Hepatocyte (in vitro differentiated cells): ENCODE measurements at places on chromosomes 13 and 19.

- DNase-seq = no peak
Measured at GRCh38 chr13:113140677-113141600, 17.5 kb upstream of the PROZ start.

DNA sequence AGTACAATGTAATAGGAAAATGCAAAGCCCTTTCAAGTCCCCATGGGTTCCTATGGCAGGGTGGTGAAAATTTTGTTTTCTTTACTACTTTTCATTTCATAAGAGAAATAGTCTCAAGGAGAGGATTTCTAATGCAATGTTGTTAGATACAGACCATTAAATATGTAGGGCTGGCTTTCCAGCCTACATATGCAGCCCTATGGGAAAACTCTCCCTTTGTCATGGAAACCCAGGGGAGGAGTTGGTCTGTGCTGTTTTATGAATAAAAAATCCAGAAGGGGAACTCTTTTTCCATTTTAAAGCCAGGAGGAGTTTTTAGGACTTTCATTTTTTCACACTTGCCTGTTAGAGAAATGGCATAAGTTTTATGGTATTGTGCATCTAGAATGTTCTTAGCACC is 119.6 kb downstream of the DCT start:
- no peak for DNase-seq

DNA sequence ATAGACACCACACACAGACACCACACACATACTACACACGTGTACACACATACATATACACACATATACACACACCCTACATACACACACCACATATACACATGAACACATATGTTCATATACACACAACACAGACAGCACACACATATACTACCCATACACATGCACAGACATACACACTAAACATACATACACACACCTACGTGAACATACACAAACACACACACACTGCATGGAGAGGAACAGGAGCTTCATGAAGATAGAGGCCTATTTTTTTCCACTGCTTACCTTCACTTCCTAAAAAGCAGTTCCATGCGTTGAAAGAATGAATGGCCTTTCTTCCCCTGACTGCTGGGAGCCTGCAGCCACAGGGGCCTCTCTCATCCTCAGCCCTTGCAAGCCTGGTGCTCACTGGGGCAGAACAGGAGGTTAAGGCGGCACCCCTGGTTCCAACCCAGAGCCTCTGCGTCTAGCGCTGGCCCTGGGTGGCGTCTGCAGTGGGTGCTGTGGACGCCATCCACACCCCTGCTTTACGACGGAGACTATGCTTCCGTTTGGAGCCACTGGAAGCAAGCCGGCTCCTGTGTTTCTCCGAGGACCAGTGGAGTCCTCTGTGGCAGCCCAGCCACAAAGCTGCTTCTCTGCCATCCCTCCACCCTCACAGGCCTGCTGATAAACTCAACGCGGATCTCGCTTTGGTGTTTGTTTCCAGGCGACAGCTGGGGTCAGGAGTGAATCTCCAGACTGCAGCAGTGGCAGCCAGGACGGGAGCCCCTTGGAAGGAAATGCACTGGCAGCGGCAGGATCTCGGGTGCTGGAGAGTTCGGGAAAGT is 1.9 kb upstream of the RASA3 start:
- no peak for DNase-seq

GRCh38 chr19:4575267-4576015 is 16.0 kb upstream of the SEMA6B start:
- DNase-seq = peak; percentile 84

DNA sequence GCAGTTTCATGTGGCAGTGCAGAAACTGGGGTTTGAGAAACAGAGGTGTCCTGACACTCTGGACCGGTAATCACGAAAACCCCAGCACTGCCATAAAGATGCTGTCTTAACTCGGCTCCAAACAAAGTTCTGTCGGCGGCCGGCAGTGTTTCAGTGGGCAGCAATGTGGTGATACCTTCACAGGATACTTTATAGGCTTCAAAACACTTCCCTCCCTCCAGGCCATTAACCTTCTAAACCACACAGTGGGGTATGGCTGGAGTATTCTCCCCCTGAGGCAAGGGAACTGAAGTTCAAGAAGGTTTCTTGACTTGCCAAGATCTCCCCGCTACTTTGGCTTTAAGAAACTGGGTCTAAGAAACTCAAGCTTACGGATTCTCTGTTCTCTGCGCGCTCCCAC is 1.1 kb downstream of the RUBCNL start:
- DNase-seq = no peak

- no peak for DNase-seq
Measured at GRCh38 chr13:67662997-67663396, 432.9 kb upstream of the PCDH9 start.

- no peak for DNase-seq
Measured at GRCh38 chr19:966485-967088, 17.6 kb upstream of the WDR18 start.

- no peak for DNase-seq
Measured at GRCh38 chr19:28349604-28350003, 863.3 kb downstream of the UQCRFS1 start.

DNA sequence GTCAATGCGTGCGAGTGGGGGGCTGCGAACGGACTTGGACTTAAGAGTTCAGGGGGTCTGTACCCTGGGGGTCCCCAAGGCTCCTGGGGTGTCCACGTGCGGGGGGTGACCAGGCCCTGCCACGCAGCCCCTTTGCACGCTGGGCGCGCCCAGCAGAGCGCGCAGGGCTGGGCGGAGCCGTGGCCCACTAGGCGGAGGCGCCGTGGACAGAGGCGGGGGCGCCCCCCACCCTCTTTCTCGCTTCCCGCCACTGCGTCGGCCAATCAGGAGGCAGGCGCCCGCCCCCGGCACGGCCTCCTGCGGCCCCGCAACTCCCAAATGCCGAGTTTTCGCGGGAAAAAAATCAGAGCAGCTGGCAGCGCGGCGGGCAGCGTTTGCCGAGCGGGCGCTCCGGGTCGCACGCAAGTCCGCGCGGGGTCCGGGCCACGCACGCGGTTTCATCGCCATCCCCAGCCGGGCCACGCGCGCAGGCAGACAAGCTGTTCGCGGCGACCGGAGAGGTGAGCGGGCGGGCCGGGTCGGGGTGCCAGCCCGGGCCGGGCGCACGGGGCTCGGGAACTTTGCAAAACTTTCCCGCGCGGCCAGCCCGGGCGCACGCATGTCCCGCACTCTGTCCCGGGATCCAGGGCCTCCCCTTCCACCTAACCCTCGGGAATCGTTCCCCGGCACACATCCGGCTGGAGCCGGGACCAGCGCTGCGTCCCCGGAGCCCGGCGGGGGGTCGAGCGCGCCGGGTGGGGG is at the start of gene UHRF1:
Gene UHRF1, plus strand, starts transcription at position 346 of the 741 bp plus-strand sequence. CDS start 1,385 bp downstream, outside the sequence.
- peak; percentile 46 for DNase-seq

DNA sequence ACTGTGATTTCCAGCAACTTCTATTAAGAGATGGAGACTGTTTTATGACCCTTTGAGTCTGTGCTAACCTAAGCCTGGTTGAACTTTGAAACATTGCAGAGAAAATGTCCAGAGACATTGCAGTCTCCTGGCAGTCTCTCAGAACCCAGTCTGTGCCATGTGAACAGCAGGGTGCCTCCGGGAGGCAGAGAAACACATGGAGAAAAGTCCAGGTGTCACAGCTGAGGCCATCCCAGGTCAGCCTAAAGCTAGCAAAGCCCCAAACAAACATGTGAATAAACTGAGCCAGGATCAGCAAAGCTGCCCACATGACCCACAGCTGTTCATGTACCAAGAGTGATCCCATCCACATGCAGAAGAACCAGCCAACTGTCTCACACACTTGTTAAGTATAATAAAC is 7.8 kb downstream of the CYP4F11 start:
- no peak for DNase-seq

GRCh38 chr13:28582225-28582891 is 76.6 kb upstream of the POMP start:
- no peak for DNase-seq

GRCh38 chr13:28537171-28537570 is 42.2 kb upstream of the FLT1 start:
- no peak for DNase-seq

GRCh38 chr19:944171-944567 is 18.3 kb downstream of the ARID3A start:
- peak; percentile 85 for DNase-seq

DNA sequence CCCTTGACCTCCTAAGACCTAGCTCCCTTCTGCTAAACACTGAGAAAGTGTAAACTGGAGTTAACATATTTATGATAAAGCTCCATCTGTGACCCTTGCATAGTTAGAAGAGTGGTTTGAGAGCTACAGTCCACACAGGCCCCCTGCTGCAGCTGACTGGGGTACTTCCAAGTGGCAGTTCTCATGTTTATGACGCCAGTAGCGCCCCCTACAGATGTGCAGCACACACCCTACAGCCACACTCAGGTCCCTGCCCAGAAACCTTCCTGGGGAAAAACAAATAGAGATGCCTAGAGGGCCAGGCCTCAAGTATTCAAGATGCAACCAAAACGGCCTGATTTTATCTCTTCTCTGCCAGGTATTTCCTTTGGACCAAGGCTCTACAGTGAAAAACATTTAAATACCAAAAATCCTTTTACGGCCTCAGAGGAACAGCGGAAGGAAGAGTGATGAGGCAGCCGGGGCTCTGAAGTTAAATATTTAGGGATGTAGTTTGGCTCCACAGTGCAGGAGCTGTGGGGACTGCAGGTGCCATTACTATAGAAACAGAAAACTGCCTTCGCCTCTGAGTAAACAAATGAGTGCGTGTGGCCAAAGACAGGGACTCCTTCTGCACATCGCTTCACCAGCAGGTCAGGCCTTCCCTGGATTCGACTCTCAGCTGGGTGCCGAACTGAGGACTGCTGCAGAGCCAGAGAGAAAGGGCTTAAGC is 553.1 kb downstream of the EFNB2 start:
- DNase-seq = no peak

DNA sequence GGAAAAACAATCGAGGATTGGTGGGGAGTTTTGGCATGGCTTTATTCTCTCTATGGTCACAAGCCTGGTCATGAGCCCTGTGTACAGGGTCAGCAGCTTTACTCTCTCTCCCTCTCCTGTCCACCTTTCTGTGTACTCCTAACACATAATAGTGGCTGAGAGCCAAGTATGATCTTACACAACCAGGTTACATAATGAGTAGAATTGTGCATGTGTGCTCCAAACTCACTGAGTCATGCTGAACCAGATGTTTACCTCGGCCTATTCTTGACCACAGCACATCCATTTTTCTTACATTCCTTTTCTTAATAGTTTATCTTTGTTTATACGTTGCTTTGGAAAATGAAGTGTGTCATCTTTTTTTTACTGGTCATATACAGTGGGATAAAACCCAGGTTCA is 53.1 kb downstream of the ZNF254 start:
- DNase-seq = peak; percentile 45

- peak; percentile 56 for DNase-seq
Measured at GRCh38 chr19:38952395-38953165, 21.8 kb downstream of the MRPS12 start.

DNA sequence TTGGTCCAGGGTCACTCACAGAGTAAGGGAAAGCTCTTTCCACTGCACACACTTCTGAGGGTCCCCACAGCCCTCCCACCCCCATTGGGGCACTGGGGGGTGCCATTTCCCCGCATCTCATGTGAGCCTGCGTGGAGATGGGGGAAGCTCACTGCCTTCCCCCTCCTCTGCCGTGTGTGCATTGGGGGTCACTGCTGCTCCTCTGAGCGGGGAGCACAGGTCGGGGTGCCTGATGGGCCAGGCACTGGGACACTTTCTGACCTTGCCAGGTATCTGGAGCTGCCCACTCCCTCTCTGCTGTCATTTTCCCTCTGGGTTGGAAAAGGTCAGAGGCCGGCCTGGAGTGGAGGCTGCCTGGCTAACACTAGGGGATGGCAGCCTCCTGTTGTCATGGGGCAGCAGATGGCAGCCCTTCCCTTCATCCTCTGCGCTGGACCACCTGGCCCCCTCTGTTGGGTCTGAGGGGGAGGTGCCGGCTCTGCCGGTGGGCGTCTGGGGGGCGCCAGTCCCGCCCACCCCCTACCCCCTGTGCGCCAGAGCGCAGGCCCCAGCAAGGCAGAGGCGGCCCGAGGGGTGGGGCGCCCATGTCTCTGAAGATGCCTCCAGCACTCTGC is 9.1 kb downstream of the SSBP4 start:
- no peak for DNase-seq

DNA sequence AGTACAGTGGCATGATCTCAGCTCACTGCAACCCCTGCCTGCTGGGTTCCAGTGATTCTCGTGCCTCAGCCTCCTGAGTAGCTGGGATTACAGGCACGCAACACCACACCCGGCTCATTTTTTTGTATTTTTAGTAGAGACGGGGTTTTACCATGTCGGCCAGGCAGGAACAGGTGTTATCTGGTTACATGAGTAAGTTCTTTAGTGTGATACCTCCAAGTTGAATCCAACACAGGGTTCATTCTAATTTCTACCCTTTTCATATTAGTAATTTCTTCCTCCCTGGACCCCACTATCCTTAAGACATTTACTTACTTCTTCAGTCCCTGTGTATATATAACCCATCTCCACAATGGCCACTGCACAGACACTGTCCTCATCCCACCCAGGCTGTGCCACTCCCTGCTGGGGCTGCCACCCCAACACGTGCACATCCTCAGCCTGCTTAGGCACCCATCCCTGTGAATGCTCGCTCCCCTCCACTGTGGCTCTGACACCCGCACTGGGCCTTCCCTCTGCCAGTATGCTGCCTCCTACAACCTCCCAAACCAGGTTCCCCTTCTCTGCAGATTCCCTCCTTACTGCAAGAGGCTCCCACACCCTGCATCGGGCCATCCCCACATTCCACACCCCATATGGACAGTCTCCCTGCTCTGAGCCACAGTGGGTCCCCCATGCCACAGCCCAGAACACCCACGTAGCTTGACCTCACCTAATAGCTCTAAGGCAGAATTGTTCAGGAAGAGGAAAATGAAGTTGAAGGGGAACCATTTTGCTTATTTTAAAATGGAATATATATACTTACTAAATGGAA is 147.1 kb downstream of the TBC1D4 start:
- no peak for DNase-seq
